ENCODE measurements at places on chromosomes 12 and 14. TPM values are rescaled to one million over a fixed set of nuclear protein-coding genes. Genes with fewer than 3 reads are reported as not detected.

Gene PTPRR
- 2.1 TPM for total RNA-seq

Gene SSPN
- total RNA-seq = 38.8 TPM

Gene GAPDH
- 843 TPM for total RNA-seq

Gene TAOK3
- 111 TPM for total RNA-seq

Gene IQSEC3
- 5.9 TPM for total RNA-seq

Gene HOTAIR
- not detected for total RNA-seq

Gene TMEM233
- total RNA-seq = 0.43 TPM

Gene CLEC12A
- 63.5 TPM for total RNA-seq

DNA sequence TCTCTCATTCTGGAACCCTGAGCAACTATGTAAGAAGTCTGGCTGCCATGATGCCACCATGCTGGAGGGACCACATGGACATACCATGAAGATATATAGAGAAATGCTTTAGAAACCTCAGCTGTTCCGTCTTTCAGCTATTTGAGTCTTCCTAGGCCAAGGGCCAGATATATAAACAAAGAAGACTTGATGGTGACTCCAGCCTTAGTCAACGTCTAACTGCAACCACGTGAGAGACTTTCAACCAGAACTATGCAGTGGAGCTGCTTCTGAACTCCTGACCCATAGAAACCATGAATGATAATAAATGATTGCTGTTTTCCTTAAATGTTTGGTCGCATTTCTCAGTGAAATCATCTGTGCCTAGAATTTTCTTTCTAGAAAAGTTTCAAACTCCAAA lies 20.0 kb upstream of the KITLG start:
- no peak overlapping the region for H3K4me3 ChIP-seq
- no peak overlapping the region for H3K27ac ChIP-seq
- H3K36me3 ChIP-seq = no peaks in the 10 kb centered on the region
- no peaks in the 10 kb centered on the region for H3K27me3 ChIP-seq
- H3K4me1 ChIP-seq = no peaks in the 10 kb centered on the region

DNA sequence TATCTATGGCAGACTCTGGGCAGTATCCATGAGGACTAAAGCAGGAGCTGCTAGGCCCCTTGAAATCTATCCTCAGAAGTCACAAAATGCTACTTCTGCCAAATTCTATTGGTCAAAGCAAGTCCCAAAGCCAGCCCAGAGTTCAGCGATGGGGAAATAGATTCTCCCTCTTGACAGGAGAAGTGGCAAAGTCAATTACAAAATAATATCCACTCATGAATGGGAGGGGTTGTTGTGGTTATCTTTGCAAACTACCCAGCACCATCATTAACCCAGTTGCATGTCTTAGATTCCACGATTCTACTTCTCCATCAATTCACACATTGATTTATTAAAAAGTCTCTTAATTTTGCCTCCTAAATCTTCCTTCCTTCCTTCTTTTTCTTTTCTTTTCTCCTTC lies 30.7 kb upstream of the STXBP6 start:
- no peaks in the 10 kb centered on the region for H3K36me3 ChIP-seq
- no peaks in the 10 kb centered on the region for H3K27me3 ChIP-seq
- DNase-seq = no peak
- no peak overlapping the region for H3K27ac ChIP-seq

GRCh38 chr14:51284241-51284640 lies 44.2 kb downstream of the TMX1 start:
- no peak overlapping the region for H3K4me3 ChIP-seq
- no peak for DNase-seq
- no peaks in the 10 kb centered on the region for H3K36me3 ChIP-seq

- H3K36me3 ChIP-seq = peaks cover 3% of the 10 kb centered on the region
- H3K4me1 ChIP-seq = peaks cover 72% of the 10 kb centered on the region
- H3K4me3 ChIP-seq = peak overlapping the region; percentile 28
- DNase-seq = no peak
Measured at GRCh38 chr12:51910168-51910567, 2.9 kb downstream of the ACVRL1 start.

DNA sequence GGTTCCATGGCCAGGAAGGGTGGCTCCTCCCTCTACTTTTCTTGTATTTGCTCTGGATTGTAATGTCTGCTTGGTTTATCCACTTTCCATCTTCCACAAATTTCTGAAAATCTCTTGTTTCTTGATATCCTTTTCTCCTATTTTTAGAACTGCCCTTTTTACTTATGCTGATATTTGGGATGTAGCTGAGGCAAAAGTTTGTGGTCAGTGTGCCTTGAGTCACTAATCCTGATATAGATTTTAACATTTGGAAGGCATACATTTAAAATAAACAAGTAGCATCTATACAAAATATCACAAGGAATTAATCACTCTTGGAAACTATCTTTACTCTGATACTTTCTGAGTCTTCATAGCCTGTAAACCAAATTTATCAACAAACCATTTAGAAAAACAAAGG lies 11.0 kb downstream of the GRIP1 start:
- no peaks in the 10 kb centered on the region for H3K27me3 ChIP-seq
- no peaks in the 10 kb centered on the region for H3K4me1 ChIP-seq
- no peak for DNase-seq
- no peak overlapping the region for H3K27ac ChIP-seq
- no peaks in the 10 kb centered on the region for H3K36me3 ChIP-seq

DNA sequence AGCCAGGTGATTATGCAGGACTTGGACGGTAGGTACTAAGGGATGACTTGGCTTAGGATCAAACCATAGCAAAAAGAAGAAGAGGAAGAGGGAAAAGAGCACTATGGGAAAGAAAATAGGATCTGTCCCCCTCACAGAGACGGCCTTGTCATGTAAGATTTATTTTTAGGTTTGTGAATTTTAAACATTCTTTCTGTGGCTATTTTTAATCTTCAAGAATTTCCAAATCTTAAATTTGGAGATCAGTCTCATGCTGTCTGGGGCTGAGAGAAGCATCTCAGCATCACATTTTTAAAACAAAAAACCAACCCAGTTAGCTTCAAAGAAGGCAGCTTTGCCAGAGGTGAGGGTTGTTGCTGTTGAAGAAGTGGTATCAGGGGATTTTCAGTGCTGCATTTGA lies 52.6 kb upstream of the STRN3 start:
- no peak overlapping the region for H3K4me3 ChIP-seq
- H3K27ac ChIP-seq = no peak overlapping the region
- H3K27me3 ChIP-seq = no peaks in the 10 kb centered on the region

DNA sequence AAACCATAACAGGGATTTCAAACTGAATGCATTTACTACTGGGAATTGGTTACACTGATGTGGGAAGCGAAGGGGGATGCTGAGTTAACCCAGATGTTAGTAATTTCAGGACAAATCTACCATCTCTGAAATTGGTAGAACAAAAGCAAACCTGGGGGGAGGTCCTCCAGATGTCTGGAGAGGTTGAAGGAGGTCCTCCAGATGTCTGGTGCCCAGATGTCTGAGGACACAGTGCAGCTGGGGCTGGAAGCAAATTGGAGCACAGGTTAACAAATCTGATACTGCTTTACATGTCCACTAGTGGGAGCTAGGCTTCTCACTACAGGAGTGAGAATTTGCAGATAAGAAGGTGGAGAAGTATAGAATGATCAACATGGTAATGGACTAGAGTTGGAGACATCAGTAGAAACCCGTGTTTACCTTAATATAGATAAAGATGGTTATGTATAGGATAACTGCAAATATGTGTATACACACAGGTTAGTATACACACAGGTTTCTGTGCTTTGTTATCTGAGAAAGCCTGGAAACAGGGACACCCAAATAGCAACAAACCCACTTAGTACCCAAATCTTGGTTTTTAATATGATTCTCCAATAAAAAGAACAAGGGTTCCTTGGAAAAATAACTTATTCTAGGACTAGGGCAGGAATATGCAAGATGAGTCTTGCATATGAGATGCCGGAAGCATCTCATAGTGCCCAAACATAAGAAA lies 162.5 kb downstream of the C12orf50 start:
- DNase-seq = no peak
- no peaks in the 10 kb centered on the region for H3K36me3 ChIP-seq
- no peaks in the 10 kb centered on the region for H3K4me1 ChIP-seq
- H3K27ac ChIP-seq = no peak overlapping the region

DNA sequence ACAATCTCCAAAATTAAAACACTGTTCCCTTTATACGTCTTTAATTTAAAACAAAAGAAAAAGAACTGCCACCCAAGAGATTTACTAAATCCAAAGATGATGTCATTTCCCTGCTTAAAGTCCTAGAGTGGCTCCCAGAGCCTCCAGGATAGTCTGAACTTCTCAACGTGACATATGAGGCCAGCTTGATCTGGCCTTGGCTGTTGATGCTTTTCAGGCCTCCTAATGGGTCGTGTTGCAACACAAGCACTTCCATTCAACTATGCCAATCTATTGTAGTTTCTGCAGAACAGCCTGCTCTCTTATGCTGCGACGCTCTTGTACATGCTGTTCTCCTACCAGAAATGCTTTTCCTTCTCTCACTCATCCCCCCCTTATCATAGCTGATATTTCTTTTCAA lies 35.7 kb downstream of the LGR5 start:
- H3K4me3 ChIP-seq = no peak overlapping the region
- no peaks in the 10 kb centered on the region for H3K4me1 ChIP-seq
- no peaks in the 10 kb centered on the region for H3K36me3 ChIP-seq

DNA sequence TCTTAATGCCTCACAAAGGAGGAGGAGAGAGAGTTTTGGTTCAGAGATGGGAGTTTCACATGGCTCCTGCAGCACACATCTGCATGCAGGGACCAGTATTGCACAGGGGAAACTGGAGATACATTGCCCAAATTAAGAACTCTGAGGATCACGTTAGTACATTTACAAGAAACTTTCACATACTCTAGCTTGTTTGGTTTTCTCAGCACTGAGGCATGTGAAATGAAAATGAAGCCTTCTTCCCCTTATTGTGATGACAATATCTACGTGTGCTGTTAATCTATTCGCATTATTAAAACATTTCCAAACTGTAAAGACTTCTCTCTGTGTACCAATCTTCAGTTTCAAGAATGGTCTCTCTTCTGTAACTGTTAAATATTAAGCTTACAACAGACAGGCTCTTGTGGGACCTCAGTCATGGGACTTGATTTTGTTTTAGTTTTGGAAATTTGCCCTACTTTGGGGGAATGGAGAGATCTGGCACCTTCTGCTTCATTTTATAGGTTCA lies 124.7 kb downstream of the DAAM1 start:
- H3K4me3 ChIP-seq = no peak overlapping the region
- H3K4me1 ChIP-seq = peaks cover 21% of the 10 kb centered on the region
- H3K27ac ChIP-seq = no peak overlapping the region
- no peak for DNase-seq

GRCh38 chr12:90833228-90833627 lies 121.7 kb downstream of the CCER1 start:
- H3K27me3 ChIP-seq = no peaks in the 10 kb centered on the region
- DNase-seq = no peak
- no peaks in the 10 kb centered on the region for H3K36me3 ChIP-seq

DNA sequence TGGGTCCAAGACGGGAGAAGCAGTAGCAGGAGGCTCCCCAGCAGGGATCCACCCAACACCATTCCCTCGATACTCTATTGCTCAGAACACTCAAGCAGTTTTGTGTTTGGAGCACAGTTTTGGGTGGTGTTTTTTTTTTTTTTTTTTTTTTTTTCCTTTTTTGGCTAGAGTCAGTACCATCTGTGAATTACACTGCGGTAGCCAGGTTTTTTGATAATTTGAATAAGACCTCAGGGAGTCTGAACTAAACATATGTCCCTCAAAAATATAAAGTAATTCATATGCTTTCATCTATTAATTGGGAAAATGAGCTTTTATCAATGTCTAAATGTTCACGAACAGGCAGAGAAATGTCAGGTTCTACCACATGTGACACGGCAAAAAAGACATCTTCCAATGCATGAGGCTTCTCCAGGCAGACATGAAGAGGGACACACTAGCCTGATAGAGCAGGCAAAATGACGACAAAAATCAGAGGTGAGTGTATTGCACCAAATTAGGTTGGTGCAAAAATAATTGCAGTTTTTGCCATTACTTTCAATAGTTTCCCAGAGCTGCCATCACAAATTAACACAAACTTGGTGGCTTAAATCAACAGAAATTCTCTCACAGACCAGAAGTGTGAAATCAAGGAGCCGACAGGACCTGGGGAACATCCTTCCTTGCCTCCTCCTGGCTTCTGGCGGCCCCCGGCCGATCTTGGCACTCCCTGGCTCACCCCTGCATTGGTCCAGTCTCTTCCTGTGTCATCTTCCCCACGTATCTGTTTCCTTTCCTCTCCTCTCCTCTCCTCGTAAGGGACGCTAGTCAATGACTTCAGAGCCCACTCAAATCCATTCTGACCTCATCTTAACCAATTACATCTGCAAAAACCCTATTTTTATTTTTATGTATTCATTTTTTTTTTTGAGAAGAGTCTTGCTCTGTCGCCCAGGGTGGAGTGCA lies 33.9 kb downstream of the FOXN3 start:
- peaks cover 14% of the 10 kb centered on the region for H3K4me1 ChIP-seq
- H3K27me3 ChIP-seq = no peaks in the 10 kb centered on the region
- H3K36me3 ChIP-seq = no peaks in the 10 kb centered on the region
- H3K4me3 ChIP-seq = no peak overlapping the region
- no peak for DNase-seq
- no peak overlapping the region for H3K27ac ChIP-seq

- H3K4me1 ChIP-seq = no peaks in the 10 kb centered on the region
- H3K36me3 ChIP-seq = no peaks in the 10 kb centered on the region
- no peak overlapping the region for H3K27ac ChIP-seq
- no peak overlapping the region for H3K4me3 ChIP-seq
- no peaks in the 10 kb centered on the region for H3K27me3 ChIP-seq
Measured at GRCh38 chr14:81831128-81831820, 297.6 kb upstream of the SEL1L start.

- H3K36me3 ChIP-seq = peaks cover 88% of the 10 kb centered on the region
- no peak overlapping the region for H3K4me3 ChIP-seq
- no peak overlapping the region for H3K27ac ChIP-seq
- H3K4me1 ChIP-seq = no peaks in the 10 kb centered on the region
- DNase-seq = peak; percentile 61
- H3K27me3 ChIP-seq = no peaks in the 10 kb centered on the region
Measured at GRCh38 chr12:49026678-49027480, 8.3 kb upstream of the PRKAG1 start.

GRCh38 chr14:76882651-76883050 lies 56.4 kb downstream of the LRRC74A start:
- DNase-seq = peak; percentile 64
- H3K36me3 ChIP-seq = no peaks in the 10 kb centered on the region
- no peaks in the 10 kb centered on the region for H3K27me3 ChIP-seq
- H3K4me3 ChIP-seq = no peak overlapping the region

GRCh38 chr12:47328831-47329545 lies 249.2 kb upstream of the AMIGO2 start:
- H3K27ac ChIP-seq = no peak overlapping the region
- H3K4me1 ChIP-seq = no peaks in the 10 kb centered on the region
- no peaks in the 10 kb centered on the region for H3K36me3 ChIP-seq
- DNase-seq = no peak
- H3K27me3 ChIP-seq = no peaks in the 10 kb centered on the region

DNA sequence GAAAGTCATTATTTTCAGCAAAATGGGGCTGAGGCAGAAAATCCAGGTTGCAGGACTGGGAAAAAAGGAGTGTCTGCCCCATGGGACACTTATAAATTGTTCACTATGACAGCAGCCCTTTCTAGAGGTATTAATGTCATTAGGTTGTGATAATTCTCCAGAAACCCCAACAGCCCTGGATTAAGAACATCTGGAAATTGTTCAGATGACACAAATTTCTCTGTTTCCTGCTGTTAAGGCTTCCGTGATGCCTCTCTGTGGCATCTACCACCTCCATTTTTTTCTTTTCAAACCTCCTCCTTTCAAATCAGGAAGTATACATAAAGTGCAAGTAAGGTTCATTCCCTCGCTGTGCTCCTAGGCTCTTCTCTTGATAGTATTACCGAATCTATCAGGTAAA lies 25.6 kb downstream of the EGLN3 start:
- no peak overlapping the region for H3K4me3 ChIP-seq
- H3K27me3 ChIP-seq = no peaks in the 10 kb centered on the region
- H3K27ac ChIP-seq = no peak overlapping the region
- no peak for DNase-seq
